ENCODE measurements at places on chromosomes 12 and 14.
A peak's percentile ranks its signal among the peaks of the same experiment; 100 is the strongest.

GRCh38 chr14:95003099-95003960, 154.0 kb downstream of the DICER1 start:
- DNase-seq, result no peak

DNA sequence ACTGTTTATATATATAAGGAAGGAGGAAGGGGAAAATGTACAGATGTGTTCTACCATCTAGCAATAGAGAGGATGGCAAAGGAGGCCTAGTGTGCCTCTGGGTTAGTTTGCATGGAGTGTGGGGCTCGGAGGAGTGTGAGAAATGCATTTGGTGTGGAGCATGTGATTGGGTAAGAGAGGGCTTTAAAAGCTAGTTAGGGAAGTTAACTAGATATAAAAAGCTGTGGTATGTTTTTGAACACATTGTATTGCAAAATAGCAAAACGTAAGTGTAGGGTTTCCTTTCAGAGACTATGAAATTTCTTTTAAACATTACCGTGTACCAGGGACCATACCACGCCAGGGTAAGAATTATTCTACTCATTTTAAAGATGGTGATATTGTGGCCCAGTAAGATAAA, 53.3 kb upstream of the STXBP6 start:
- DNase-seq, result no peak

DNA sequence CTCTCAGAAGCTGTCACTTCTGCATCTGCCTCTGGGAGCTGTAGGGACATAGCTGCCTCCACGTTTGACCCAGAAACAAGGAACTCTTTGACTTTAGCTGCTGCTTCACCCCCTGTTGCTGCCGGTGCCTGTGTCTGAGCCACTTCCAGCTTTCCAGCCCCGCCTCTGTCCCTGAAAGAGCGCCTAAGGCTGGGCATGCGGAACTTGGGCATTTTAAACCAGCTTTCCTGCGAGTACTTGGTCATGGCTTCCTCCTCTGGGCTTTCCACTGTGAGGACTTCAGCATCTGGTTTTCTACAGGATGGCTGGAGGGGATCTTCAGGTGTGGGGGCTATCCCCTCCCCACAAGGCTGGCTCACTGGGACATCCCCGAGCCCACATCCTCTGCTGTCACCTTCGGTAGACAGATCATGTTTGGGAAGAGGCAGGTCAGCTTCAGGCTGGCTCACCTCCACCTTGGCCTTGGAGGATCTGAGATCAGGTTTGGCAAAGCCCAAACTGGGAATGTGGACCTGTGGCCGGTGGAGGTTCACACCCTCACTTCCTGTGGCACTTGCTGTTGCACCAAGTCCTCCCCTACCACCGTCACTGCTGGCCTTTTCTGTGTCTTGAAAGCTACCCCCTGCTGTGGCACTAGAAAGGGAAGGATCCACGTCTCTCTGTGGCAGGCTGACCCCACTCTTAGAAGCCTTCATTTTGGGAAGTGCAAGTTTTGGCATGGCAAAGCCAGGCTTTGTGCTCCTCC, 15.2 kb downstream of the PLD4 start:
- DNase-seq, result no peak

GRCh38 chr12:30870491-30871265, 55.9 kb upstream of the TSPAN11 start:
- no peak for DNase-seq

GRCh38 chr12:5988659-5989116, 43.6 kb upstream of the ANO2 start:
- DNase-seq, result peak; percentile 72

- DNase-seq, result no peak
These were observed 67.8 kb upstream of the CAPRIN2 start for GRCh38 chr12:30822385-30823155.

DNA sequence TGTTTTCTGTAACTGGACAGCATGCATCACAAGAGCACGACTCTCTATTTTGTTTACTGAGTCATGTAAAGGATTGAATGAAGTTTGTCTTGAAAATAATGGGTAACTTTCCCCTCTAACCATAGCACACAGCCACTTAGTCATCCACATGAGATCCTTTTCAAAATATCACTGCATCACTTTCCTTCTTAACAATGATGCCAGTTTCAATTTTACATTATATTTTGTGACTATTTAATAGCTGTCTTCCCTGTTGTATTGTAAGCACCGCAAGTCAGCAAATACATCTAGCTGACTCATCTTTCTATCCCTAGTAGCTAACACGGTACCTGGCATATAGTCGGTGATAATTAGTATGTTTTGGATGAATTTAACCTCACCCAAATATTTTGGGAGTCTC, 83.3 kb upstream of the PPM1H start:
- no peak for DNase-seq

DNA sequence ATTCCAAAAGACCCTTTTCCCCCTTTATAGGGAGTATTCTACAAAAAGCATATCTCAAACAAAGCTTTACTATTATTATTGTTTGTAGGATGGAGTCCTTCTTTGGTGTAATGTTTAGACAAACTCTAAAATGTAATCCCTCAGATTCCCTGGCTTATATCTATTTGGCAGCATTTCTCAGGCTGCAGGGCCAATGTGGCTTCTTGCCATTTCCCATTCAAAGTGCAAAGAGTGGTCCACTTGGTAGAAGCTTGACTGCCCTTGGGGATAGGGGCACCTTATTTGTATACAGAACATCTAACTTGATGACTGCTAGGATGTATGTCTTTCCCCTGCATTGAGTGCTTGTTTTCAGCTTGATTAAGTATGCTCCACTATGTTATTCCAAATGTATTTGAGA, 242.7 kb downstream of the PRKD1 start:
- DNase-seq, result no peak

GRCh38 chr14:101075801-101076413, 172.4 kb upstream of the RTL1 start:
- DNase-seq, result no peak

GRCh38 chr14:74400031-74400685, 25.9 kb downstream of the SYNDIG1L start:
- DNase-seq, result peak; percentile 52

DNA sequence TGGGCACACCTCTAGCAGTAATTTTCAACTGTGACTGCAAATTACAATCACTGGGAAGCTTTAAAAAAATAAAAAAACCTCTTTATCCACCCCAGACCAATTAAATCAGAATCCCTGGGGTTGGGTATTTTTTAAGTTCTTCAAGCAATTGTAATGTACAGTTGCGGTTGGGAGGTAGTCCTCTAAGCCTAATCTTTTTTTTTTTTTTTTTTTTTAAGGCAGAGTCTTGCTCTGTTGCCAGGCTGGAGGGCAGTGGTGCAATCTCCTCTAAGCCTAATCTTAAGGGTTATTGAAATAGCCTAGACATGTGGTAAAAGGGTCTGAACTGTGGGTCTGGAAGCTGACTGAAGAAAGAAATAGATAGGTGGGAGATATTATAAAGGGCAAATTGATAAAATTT, 230.5 kb downstream of the AKAP6 start:
- DNase-seq, result no peak

DNA sequence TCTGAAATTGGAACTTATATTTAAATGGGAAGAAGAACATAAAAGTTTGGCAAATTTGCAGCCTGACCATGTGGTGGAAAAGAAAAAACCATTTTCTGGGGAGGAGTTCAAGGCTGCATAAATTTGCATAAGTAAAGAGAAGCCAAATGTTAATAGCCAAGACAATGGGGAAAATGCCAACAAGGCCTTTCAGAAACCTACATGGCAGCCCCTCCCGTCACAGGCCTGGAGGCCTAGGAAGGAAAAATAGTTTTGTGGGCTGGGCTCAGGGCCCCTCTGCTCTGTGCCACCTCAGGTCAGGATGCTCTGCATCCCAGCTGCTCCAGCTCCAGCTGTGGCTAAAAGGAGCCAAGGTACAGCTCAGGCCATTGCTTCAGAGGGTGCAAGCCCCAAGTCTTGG, 67.6 kb upstream of the CCDC60 start:
- no peak for DNase-seq

- no peak for DNase-seq
These were observed 200.9 kb upstream of the C14orf180 start for GRCh38 chr14:104378698-104379113.

GRCh38 chr12:100794441-100795173, at the start of gene ANO4:
TSS of gene ANO4 (plus strand) at chr12:100794776. CDS start at chr12:100901786, 107,010 bp downstream.
- no peak for DNase-seq

- peak; percentile 29 for DNase-seq
These were observed 622 bp downstream of the TECPR2 start for GRCh38 chr14:102363182-102363943.

DNA sequence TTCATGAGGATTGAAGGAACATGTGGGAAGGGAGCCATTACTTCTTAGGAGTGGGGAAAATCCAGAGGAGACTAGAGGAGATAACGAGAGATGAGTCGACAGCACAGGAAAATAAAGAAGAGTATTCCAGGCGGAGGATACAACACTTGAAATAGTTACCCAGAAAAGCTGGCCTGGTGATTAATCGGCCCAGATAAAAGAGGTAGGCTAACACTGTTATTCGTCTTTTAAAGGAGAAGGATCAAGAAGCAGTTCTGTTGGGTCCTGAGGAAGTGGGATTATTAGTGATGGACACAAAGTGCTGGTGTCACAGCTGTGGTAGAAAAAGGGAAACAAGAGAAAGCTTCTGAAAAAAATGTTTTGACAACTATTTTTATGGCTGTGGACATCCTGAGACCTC, 425.3 kb downstream of the ZFP36L1 start:
- DNase-seq, result no peak

DNA sequence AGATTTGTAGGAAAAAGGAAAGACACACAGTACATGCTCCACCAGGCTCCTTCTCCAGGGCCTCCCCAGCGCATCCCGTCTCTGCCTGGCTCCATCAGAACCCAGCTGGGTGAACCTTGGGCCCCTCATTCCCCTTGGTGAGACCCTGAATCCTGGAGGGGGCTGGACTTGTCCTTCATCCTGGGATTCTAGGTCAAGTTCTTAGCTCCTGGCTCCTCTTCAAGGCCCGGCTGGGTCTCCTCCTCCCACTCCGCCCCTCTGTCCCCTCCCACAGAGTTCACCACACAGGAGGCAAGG, 49.2 kb downstream of the PSMA6 start:
- no peak for DNase-seq

DNA sequence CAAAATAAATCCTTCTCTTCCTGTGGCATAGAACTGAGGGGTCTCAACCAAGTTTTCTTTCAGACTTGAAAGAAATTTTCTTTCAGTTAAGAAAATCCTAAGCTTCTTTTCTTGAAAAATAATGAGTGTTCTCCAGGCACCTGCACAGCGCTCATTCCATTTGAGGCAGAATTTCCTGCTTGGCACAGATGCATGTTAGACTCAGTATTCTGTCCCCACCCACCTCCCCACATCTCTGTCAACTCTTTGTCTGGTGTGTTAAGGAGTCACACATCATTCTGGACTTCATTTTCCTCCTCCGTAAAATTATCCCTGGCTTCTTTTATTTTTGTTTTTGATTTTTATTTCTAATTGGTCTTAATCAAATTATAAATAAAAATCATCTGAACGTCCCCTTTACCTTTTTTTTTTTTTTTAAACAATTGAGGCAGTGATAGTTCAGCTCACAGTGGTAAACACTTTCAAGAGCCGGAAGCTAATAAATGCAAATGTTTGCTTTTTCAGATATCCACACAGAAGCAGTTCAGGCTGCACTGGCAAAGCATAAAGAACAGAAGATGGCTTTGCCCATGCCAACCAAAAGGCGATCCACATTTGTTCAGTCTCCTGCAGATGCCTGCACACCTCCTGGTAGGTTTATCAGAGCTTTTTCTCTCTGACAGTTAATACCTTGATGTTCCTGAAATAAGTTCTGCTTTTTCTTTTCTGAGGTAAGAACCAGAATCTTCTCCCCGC, 104.0 kb upstream of the ATF1 start:
- no peak for DNase-seq

- no peak for DNase-seq
These were observed 123.7 kb upstream of the DHRS4 start for GRCh38 chr14:23829736-23830471.

DNA sequence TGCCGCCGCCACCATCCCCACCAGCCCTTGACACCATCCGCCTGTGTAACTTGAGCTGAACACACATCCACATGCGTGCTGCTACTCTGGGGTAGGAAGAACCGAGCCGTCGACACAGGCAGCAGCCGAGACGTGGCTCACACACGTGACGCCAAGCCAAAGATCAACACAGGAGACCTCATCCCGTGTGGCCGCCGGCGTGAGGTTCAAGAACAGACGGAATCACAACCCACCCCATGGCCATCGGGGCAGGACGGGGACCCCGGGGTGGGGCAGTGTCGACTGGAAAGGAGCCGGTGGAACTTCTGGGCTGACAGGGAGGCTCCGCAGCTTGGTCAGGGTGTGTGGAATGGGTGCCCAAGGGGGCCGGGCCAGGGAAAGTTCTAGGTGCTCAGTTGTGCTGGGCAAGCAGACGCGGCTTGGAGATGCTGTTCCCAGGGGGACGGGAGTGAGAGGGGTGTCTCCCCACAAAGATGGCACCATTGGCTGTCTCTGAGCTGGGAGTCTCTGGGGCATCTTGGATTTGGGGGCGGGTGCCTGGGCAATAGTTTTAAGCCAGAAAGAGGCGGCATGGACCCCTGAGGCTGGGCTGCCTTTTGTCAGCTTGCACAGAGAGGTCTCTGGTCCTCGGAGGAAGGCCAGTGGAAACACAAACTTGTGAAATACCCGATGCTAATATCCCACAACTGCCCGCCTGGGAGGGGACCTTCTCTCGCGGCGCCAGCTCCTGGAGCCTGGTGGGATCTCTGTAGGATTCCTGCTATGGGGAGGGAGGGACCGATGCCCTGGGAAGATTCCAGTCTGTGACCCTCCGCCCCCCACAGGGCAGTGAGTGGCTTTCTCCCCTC, 41.8 kb downstream of the GALNT9 start:
- no peak for DNase-seq

DNA sequence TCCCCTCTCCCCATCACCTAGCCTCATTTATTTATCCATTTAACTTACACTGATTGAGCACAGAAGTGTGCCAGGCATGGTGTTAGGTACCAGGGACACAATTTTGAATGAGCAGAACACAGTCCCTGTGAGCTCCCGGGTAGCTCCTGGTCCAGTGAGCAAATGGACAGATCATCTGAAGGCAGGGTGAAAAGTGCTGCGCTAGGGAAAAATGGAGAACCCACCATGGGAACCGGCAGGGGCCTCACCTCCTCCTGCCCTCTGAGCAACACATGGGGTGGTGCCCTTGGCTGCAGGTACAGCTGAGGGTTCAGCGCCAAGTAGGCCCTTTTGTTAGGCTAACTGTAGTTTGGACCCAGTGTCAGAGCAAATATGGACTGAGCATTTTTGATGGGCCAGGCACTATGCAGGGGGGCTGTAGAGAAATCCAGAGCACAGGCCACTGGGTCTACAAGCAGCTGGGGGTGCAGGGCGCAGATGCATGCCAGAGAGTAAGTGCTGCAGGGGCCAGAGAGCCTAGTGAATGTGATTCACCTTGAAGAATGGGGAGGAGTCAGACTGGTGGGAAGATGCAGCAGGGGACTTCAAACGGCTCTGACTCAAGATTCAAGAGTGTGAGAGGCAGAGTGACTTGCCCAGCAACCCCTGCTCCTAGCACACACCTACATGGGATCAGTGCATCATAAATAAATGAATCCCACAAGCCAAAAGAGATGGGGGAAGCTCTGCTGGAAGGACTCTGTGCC, 28.2 kb downstream of the LTBP2 start:
- no peak for DNase-seq
